ENCODE measurements at places on chromosomes 12 and 14.

GRCh38 chr14:70181276-70181675 is 7.5 kb downstream of the SLC8A3 start:
- DNase-seq, result no peak

DNA sequence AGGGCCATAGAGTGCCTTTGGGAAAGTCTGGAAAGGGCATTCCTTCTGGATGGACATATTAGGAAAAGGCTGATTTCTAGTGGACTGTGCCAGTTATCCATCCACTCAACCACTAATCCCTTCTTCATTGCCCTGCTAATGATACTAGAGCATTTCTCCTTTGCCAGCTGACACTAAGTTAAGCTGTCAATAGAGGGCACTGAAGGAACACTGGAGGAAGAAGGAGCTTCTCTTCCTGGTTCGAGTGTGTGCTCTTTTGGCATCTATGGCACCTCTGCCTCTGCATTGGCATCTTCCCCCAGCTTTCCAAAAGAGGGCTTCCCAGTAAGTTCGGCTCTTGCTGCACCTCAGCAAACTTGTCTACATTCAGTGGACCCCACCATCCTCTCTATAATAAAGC is 165.4 kb downstream of the DERA start:
- no peak for DNase-seq

GRCh38 chr14:92863286-92864080 is 59.5 kb upstream of the CHGA start:
- DNase-seq, result no peak

- no peak for DNase-seq
These were observed 3.8 kb downstream of the LRP1 start for GRCh38 chr12:57131896-57132744.

DNA sequence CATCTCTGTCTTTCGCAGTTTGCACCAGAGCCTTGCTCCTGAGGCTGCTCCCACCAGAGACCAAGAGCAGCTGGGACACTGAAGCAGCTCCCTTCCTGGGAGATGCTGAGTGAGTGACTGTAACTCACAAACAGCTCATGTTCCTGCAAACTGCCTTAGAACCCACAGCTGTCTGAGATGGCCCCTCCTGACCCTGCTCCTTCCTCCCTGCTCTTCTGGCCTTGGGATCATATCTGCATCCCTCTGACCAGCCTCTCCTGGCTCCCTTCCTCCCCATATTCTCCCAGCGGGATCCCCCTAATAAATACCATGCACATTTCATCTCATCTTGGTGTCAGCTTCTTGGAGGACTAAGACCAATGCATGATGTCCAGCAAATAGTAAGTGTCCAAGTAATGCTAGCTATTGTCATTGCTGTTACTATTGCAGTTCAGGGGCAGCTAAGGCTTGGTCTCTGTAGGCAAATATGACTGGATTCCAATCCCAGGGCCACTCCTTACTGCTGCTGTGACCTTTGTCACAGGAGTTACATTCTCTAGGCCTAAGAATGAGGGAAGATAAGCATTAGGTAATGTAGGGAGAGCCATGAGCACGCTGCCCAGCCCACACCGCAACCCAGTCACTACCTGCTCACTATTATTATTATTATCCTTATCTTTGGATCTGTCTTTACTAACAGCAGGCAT is 47.9 kb downstream of the SYNE3 start:
- no peak for DNase-seq

DNA sequence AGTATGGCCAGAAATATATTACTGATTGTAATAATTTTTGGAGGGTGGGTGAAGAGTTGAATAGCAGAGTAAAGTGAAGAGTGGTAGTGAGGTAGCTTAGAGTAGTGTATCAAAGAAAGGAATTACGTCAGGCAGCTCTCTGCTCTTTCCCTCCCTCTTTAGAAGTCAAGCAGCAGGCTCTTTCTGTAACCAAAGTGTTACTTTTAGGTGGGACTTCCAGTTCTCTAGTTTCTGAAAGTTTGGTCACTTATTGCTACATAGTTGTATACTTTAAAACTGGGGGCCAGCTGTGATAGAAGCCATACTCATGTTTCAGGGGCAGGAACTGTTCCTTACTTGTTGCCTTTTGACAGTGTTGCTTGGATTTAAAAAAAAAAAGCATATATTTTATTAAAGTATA is 30.6 kb downstream of the ATF7IP start:
- peak; percentile 82 for DNase-seq

DNA sequence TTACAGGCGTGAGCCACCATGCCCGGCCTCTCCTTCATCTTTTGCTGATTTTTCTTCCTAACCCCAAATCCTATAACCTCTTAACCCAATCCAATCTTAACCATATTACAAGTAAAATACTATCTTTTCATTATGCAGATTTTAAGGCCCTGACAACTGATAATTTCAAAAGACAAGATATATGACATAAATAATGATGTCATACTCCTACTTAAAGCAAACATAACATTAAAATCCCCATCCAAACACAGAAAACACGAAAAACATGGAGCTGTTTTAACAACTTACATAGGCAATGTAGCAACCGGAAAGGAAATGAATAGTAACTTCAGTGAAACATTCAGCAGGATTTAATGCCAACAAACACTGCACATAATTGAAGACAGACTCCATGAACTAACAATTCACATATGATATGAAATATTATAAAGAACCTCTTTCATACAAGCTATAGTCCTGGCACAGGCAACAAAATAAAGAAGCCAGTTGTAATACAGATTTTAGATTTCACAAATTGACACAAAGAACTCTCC is 21.5 kb downstream of the USP44 start:
- DNase-seq, result no peak

GRCh38 chr14:99136401-99136800 is 135.6 kb downstream of the BCL11B start:
- no peak for DNase-seq

DNA sequence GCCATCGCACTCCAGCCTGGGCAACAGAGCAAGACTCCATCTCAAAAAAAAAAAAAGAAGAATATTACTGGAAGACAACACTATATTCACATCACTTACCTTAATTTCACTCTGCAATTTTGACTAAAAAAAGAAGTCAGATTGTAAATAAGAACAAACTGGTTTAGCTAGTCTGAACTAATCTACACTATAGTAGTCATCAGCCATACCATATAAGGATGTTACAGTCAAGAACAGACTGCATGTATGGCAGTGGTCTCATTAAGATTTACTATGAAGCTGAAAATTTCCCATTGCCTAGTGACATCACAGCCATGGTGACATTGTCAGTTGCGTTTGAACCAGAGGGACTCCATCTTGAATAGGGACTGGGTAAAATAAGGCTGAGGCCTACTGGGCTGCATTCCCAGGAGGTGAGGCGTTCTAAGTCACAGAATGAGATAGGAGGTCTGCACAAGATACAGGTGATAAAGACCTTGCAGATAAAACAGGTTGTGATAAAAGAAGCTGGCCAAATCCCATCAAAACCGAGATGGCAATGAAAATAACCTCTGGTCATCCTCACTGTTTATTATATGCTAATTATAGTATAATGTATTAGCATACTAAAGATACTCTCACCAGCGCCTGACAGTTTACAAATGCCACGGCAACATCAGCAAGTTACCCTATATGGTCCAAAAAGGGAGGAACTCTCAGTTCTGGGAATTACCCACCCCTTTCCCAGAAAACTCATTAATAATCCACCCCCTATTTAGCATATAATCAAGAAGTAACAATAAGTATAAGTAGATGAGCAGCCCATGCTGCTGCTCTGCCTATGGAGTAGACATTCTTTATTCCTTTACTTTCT is 51.2 kb downstream of the OSBPL8 start:
- no peak for DNase-seq

DNA sequence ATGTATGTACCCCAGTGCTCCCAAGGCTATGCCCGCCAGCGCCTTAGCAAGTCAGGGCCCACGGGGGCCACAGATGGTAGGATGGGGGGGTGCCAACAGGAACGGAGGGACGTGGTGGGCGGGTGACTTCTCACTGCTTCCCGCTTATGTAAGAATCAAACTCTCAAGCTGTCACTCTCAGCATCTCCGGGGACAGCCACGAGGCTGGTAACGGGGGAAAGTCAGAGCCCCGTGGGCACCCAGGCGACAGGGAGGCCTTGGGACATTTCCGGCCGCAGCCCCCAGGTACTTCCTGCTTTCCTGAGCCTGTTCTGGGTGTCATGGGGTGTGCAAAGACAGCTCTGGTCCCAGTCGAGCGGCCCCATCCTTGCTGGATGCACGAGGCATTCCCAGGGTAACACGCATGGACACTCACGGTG is 59.3 kb downstream of the TESC start:
- no peak for DNase-seq

- no peak for DNase-seq
These were observed 12.5 kb upstream of the EML1 start for GRCh38 chr14:99780690-99781089.

- peak; percentile 62 for DNase-seq
These were observed 132.7 kb upstream of the DYRK2 start for GRCh38 chr12:67515679-67516340.

DNA sequence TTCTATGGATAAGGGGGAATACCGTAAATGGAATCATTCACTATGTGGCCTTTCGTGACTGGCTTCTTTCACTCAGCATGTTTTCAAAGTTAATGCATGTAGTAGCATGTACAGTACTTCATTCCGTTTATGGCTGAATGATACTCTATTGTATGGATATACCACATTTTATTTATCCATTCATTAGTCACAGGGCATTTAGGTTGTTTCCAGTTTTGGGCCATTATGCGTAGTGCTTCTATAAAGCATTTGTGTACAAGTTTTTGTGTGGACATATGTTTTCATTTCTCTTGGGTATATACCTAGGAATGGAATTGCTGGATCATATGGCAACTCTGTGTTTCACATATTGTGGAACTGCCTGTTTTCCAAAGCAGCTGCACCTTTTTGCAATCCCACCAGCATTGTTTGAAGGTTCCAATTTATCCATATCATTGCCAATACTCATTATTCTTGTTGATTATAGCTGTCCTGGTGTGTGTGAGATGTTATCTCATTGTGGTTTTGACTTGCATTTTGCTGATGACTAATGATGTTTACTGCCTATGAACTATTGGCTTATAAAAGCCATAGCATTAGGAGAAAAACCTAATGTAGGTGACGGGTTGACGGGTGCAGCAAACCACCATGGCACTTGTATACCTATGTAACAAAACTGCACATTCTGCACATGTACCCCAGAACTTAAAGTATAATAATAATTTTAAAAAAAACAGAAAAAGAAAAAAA is 45.5 kb downstream of the ATF7IP start:
- peak; percentile 36 for DNase-seq

DNA sequence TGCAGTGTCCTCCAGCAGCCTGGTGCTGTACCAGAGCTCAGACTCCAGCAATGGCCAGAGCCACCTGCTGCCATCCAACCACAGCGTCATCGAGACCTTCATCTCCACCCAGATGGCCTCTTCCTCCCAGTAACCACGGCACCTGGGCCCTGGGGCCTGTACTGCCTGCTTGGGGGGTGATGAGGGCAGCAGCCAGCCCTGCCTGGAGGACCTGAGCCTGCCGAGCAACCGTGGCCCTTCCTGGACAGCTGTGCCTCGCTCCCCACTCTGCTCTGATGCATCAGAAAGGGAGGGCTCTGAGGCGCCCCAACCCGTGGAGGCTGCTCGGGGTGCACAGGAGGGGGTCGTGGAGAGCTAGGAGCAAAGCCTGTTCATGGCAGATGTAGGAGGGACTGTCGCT is 15.2 kb downstream of the C12orf43 start:
- no peak for DNase-seq

GRCh38 chr12:131330106-131330815 is 376.6 kb downstream of the ADGRD1 start:
- no peak for DNase-seq

GRCh38 chr14:61368114-61368710 is 46.8 kb downstream of the PRKCH start:
- DNase-seq, result no peak

GRCh38 chr12:39327510-39327909 is 115.4 kb downstream of the KIF21A start:
- DNase-seq, result no peak

- DNase-seq, result no peak
These were observed 269.3 kb upstream of the NPAS3 start for GRCh38 chr14:32669391-32669790.

DNA sequence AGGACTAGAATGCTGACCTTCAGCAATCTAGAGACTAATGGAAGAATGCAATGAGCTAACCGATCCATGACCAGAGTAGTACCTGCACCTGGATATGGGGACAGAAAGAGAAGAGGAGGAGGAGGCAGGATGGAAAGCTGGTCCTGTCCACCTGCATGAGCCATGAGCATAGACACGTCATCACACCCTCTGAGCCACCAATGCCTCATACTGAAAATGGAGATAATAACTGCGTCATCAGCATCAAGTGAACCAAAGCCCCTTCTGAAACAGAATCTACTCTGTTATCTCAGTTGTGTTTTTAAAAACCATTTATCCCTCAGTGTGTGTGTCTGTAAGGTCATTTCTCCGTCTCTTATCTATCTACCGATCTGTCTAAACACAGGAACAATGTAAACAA is 327.0 kb downstream of the BCL11B start:
- DNase-seq, result no peak

GRCh38 chr12:100404769-100405407 is 48.0 kb downstream of the SLC17A8 start:
- DNase-seq, result no peak

DNA sequence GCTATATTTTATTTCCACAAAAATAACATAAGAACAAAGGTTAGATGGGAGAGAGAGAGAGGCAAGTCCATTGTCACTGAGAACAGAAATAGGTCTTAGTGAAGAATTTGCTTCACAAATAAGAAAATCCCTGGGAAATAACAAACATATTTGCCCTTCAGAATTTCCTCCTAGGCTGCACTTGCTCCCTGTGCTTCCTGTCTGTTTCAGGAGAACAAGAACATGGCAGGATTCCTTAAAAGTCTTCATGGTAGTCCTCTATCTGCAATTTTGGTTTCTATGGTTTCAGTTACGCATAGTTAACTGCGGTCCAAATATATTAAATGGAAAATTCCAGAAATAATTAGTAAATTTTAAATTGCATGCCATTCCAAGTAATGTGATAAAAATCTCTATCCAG is 34.1 kb downstream of the SENP1 start:
- DNase-seq, result no peak

GRCh38 chr14:92507174-92507768 is 6.3 kb upstream of the RIN3 start:
- DNase-seq, result peak; percentile 23

DNA sequence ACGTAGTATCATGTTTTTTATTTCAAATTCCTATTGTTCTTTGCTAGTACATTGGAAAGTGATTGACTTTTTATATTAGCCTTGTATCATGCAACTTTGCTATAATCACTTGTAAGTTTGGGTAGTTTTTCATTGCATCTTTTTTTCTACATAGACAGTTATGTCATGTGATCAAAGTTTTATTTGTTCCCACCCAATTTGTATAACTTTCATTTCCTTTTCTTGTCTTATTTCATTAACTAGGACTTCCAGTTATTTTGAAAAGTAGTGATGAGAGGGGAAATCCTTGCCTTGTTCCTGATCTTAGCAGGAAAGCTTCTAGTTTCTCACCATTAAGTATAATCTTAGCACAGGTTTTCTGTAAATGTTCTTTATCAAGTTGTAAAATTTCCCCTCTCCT is 9.8 kb upstream of the KRT6A start:
- DNase-seq, result no peak
